ENCODE measurements at places on chromosomes 12 and 14.

DNA sequence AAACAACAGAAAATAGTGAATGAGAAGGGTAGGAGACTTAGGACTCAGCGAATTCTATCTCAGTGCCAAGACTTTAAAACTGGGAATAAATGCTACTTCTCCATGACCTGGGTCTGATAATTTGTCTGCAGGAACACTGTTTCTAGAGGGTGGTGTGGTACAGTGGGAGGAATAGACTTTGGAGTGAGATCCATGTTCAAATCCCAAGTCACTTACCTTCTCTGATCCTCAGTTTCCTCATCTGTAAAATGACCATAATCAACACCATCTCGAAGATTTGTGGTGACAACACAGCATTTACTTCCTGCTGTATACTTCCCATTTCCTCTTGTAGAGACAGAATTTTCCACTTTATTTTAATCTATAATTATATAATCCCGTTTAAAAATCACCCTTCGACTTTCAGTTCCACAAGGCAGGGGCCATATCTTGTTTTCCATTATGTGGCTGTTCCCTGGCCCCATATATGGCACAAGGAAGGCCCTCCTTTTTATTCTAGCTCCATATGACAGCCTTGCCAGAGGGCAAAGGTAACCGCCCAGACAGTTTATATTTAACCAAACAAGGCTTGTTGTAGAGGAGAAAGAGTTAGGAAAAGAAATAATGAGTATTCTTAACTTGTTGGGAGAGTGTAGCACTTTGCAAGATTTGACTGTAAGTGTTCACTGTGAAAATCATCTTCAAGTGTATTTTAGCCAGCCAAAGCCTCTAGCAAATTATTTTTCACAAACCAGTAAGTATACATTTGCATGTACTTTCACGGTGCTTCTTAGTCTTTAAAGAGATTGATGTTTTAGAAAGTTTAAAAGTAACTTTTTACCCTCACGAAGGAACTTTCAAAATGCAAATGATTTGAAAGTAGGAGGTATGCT lies 243.1 kb downstream of the AKAP6 start:
- DNase-seq: no peak

- DNase-seq: no peak
These were observed 9.0 kb downstream of the TNS2 start for GRCh38 chr12:53058674-53059433.

DNA sequence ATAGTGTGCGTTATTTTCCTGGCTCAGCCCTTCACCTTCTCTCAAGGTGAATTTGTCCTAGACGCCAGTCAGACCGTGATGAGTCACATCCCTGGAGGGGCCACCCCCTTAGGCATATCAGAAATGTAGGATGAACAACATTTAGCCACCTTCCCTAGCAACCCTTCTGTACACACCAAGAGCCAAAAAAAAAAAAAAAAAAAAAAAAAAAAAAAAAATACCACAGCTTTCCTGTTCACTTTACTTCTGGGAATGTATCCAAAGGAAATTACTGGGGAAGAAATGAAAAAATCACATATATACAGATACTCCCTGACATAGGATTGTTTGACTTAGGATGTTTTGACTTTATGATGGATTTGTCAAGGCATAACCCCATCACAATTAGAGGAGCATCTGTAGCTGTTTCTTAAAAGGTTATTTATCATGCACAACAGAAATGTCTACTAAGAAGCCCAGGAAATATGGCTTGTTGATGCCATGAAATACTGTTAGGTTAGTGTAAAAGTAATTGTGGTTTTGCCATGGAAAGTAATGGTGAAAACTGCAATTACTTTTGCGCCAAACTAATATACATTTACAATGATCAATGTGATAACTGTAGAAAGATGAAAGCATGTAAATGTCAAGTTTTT lies 68.2 kb upstream of the BDKRB2 start:
- DNase-seq: no peak

- DNase-seq: no peak
These were observed 975 bp upstream of the RTL1 start for GRCh38 chr14:100904307-100905087.

DNA sequence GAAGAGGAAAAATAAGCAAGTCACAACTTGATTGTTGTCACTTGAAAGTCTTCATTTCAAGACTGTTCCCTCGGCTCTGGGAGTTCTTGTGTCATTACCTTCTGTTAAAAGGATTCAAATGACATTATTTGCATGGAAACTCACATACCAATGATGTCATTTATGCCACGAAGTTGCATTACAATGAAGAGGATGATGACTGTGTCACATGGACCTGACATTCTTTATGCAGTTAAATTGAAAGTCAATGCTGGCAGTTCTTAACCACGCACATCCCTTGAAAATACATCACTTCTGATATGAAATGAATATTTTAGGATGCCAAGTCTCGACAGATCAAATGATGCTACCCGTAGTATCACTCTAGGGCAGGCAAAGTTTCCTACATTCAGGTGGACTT lies 1069.5 kb downstream of the VRK1 start:
- DNase-seq: no peak

GRCh38 chr12:62882696-62883095 lies 52.3 kb downstream of the PPM1H start:
- no peak for DNase-seq

DNA sequence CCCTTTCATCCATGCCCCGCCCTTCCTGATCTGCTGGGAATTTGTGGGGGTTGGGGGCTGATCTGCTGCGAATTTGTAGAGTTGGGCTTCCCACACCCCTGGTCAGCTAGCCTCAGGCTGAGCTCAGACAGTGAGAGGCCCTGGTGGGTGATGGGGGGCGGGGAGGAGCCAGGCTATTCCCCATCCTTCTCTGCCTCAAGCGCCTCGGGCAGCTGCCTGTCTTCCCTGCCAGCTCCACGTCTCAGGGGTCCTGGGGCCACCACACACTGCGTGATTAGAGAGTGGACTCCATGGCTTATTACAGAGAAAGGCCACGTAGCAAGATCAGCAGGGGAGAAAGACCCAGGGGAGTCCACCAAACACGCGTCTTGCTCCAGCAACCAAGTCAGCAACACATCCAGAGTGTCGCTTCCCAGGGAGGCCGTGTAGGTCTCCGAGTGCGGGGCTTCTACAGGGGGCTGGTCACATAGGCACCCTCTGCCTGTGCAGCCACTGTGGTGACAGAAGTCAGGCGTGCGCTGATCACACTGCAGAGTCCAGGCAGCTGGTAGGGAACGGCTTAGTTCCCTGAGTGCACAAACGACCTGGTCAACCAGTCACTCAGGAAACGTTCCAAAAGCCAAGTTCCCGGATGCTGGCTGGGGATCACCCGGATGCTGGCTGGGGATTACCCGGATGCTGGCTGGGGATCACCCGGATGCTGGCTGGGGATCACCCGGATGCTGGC lies 254.4 kb upstream of the SFSWAP start:
- no peak for DNase-seq

DNA sequence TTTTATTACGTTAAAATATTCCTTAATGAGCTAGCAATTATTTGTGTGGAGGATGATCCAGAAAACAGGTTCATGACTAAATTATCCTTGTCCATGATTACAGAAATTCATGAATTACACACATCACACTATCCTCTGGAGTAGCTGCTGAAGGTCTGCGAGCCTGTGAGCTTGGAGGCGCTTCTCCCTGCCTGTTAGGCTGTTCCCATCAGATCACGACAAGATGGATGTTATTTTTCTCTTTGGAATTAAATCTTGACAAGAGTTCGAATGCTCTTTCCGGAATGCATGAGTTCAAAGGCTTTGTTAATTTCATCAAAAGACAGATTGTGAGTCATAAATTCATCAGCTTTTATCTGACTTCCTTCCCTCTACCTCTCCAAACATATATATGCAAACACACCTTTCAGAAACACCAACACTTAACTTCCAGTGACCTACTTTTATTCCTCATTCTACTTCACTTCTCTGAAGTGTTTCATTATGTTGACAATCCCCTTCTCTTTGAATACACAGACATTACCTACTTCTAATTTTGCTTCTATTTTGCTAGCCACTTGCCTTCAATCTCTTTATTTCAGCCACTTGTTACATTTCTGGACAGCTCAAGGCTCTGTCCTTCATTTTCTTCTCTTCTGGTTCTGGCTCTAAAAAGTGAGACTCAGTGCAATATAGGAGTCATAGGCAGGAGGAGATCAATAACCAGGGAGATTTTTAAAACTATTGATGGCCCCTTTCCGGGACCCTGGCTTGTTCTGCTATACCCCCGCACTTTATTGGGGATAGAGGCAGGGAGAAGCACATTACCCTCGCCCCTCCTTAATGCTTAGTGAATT lies 274.6 kb downstream of the BTG1 start:
- DNase-seq: no peak

- no peak for DNase-seq
These were observed 28.2 kb downstream of the SOX5 start for GRCh38 chr12:23921099-23921856.

GRCh38 chr14:23130871-23131270 lies 11.8 kb upstream of the CEBPE start:
- DNase-seq: no peak

GRCh38 chr12:49541911-49542505 lies 3.2 kb downstream of the KCNH3 start:
- DNase-seq: no peak

- DNase-seq: no peak
These were observed 322.7 kb downstream of the CEP128 start for GRCh38 chr14:80618751-80619329.

DNA sequence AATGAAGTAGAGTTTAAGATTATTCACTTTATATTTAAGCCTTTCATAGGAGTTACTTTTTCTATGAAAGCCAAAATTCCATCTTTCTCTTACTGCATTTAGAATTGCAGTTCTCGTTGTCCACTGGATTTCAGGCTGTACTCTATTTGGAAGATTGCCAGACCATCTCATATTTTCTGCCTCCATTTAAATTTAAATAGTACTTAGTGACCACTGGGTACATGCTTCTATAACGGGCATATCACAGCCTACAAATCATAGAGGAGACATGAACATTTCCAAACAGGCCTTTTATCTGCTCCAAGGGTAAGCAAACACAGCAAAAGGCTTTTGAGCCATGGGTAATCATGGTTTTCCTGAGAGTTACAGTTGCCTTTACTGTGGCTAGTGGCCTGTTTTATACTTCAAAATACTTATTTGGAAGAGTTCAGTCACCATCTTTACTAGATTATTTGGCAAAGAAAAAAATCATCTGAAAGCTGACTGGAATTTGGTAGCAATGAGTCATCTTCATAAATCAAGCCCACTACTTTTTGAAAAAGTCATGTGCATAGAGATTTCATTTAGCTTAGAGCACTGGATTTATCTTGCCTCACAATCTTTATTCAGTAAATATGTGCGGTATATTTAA lies 15.7 kb downstream of the ANO6 start:
- DNase-seq: no peak

DNA sequence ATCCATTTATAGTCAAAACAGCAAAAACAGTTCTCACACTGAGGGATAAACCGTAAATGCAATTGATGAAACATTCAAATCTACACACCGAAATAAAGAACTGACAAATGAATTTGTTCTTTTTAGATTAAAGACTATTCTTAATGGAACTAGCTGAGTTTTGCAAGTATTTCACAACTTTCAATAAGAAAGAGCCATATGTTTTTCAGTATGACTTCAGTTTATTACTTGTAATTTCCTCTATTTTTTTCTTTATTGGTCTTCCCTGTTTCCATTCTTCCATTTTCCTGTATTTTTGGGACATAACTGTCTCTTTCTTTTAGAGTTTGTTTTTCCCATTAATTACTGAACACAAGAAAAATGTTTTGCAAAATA lies 4.3 kb downstream of the BCAT1 start:
- no peak for DNase-seq

GRCh38 chr12:57225680-57226210 lies 3.8 kb upstream of the SHMT2 start:
- no peak for DNase-seq

DNA sequence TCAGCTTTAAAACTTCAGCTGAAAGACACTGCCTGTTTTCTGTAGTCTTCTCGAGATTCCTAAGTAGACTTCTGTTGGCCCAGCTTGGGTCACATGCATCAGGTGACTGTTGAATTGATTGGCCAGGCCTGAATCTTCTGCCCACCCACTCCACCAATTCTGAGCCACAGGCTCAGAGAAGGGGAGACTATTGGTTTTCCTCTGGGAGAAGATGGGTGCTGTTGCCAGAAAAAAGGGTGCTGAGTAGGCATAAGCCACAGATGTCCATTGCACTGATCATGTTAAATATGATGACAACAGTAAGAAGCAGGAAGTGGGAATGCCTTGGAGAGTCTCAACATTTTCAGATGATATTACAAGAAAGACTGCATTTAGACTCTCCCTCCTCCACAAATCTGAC lies 6.8 kb upstream of the SPTLC2 start:
- DNase-seq: no peak

GRCh38 chr14:22551605-22551997 lies 37.4 kb downstream of the DAD1 start:
- DNase-seq: no peak

DNA sequence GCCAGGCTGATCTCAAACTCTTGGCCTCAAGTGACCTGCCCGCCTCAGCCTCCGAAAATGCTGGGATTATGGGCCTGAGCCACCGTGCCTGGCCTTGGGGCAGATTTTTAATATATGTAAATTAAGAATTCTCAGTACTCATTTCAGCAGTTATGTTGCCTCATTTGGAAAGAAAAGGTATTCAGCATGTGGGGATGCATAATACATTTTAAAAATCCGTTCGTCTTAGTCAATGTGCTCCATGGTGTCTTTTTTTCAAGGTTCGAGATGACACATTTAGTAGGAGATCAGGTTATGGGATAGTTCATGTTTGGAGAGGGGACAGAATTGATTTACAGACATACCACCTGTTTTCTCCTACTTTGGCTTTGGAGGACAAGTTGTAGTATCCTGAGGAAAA lies 10.2 kb downstream of the SYNE2 start:
- no peak for DNase-seq

DNA sequence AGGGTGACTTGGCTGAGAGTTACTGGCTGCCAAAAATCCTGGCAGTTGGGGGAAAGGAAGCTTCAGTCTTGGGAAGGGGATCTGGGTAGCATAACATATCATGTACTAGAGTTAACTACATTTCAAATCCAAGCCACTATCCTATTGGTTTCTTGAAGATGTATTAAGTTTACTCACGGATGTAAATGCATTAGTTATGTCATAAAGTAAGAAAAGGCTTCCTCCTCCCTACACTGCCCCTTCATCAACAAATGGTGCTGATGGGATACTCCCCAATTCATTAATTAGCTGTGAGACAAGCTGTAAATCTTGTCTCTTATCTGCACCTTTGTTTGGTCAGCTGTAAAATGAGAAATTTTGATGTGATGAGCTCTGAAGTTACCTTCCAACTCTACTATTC lies 150.1 kb upstream of the SOX5 start:
- DNase-seq: no peak

Data from cortex of kidney (tissue), 1 donor.